ENCODE measurements at places on chromosomes 11 and 22. TPM values are rescaled to one million over a fixed set of nuclear protein-coding genes. Genes with fewer than 3 reads are reported as not detected.

- DNase-seq: no peak
Measured at GRCh38 chr11:16873289-16873688, 134.8 kb downstream of the C11orf58 start.

DNA sequence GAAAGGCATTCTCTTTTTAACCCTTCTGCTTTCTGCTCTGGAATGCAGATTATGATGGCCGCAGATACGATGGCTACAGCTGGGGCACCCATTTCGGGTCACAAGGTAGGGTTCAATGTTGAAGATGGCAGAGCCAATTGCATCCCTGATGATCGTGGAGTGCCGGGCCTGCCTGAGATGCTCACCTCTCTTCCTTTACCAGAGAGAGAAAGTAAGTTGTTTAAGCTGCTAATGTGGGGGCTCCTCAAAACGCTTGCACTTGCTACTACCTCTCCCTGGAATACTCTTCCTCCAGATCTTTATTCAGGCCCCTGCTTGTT lies 50.8 kb upstream of the PRDM11 start:
- DNase-seq: no peak

GRCh38 chr11:87265979-87266378 lies 228.2 kb downstream of the TMEM135 start:
- no peak for DNase-seq

The PAMR1 gene
- total RNA-seq: 3.0 TPM

The TRIM6 gene
- total RNA-seq: 20.6 TPM

The APOBEC3G gene
- total RNA-seq: 2.0 TPM

GRCh38 chr11:109734566-109734965 lies 312.6 kb downstream of the C11orf87 start:
- DNase-seq: no peak

GRCh38 chr11:76523786-76524436 lies 79.1 kb downstream of the EMSY start:
- DNase-seq: no peak

- no peak for DNase-seq
Measured at GRCh38 chr11:33658195-33658900, 42.3 kb downstream of the C11orf91 start.

The OR8D4 gene
- not detected for total RNA-seq

GRCh38 chr11:2294926-2295290 lies 6.8 kb downstream of the C11orf21 start:
- peak; percentile 13 for DNase-seq

DNA sequence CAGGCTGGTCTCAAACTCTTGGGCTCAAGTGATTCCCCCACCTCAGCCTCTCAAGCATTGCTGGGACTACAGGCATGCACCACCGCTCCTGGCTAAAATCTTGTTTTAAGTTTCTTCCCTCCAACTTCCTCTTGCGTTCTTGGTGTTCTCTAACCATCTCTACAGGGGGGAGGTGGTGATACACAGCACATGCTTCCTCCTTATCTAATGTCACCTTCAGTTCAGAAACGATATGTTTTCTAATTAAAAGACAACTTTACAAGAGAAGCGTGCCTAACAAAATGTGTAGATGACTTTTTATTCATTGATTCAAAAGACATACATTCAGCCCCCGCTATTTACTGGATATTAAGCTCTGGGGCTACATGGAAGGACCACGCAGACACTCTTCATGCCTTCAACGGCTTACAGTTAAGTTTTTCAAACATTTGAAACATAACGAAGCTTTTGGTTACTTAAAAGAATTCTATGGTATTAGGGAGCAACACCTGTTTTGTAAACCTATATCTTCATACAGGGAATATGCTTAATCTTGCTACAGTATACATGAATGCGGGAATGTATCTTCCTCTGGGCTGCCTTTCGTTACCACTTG lies 933 bp upstream of the DLAT start:
- no peak for DNase-seq

The LRRN4CL gene
- total RNA-seq: not detected

DNA sequence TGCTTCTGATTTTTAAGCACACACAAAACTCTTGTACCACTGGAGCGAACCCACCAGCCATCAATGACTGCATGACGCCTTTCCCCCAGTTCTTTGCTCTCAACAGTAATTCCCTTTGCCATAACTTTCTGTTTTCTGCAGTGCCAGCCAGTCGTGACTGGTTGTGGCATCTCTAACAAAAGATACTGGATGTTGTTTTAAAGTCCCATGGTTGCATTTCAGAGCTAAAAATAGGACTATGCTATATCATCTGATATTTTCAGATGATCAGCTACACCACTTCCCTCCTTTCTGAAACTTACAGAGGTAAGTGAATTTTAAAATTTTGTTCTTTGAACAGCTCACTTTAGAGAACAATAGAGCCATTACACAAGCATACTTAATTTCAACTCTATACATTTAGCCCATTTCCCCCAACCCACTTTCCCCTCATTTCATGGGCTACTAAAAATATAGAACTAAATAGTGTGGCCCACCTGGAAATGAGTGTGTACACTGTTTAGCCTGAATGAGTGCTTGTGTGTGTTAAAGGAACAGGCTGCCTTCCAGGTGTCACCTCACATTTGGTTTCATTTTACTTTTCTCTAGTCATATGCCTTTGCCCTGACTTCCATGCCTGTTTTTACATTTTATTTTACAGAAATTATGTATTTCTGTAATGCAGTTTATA lies 136.9 kb upstream of the ZC3H12C start:
- no peak for DNase-seq

GRCh38 chr11:88418508-88418907 lies 81.0 kb upstream of the CTSC start:
- DNase-seq: no peak

DNA sequence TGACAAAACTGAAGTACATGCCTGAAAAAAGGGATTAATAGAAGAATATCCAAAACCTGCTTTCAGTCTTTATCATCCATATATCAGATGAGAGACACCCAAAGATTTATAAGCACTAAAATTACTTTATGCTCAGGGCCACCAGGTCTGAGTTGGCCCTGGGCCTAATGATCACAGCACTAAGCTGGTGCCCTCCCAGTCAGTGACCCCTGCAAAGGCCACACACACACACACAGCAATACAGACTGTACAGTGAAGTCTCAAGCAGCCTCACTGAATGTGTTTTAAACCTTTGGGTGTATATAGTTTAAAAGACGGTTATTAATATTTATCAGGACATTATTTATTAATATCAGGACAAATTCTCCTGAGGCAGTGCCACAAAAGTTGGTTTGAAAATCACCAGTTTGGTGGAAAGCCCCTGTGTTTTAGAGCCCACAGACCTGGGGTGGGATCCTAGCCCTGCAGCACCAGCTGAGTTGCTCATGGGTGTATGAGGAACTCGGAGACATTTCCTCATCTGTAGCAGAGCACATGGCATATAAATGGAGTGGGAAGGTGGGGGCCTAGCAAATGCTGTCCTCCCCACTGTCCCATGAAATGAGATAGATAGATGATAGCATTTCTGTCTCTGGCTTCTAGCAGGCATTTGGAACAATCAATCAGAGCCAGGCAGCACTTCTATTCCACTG lies 48.4 kb upstream of the HORMAD2 start:
- DNase-seq: no peak

The OR51I1 gene
- not detected for total RNA-seq

DNA sequence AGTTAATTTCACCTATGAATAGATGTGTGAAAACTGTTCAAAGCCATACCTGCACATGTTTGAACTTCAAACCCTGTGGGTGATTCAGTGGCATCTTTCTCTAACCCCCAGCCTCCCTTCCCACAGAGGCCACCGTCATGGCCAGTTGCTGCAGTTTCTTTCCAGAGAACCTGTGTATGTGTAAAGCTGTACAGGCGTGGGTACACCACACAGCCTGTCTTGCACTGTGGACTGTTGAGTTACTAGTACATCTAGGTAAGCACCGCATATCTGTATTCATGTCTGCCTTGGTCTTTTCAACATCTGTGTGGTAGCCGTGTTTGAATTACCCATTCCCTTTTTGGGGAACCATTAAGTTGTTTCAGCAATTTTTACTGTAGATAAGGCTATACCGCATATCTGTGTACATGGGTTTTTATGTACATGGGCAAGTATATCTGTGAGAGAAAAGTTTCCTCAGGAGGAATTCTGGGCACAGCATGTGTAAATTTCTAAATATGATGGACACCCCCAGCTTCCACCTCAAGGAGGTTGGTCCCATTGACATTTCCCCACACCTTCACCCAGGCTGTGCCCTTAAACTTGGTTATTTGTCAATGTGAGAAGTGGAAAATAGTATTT lies 13.9 kb downstream of the NEAT1 start:
- no peak for DNase-seq

The UPK3A gene
- total RNA-seq: not detected

DNA sequence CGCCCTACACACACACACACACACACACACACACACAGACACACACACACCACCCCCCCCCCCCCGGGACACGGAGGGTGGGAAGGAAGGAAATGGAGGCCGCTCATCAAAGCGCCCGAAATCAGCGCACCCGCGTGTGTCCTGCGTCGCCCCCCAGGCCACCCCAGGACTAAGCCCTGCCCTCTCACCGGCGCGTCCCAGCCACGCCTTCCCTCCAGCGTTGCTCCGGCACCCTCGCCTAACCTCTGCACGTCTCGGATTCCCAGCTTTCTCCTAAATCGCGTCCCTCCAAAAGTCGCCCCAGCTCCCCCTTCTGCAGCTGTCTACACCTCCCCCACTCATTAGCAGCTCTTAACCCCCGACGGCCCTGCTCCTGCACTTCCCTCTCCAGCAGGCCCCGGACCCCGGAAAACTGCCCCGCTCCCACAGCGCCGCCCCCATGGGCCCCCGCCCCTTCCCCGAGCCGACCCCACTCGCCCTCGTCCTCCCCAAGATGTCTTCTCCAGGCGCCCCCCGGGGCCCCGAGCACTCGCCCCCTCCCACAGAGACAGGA lies 557 bp downstream of the PACSIN2 start:
- DNase-seq: no peak

DNA sequence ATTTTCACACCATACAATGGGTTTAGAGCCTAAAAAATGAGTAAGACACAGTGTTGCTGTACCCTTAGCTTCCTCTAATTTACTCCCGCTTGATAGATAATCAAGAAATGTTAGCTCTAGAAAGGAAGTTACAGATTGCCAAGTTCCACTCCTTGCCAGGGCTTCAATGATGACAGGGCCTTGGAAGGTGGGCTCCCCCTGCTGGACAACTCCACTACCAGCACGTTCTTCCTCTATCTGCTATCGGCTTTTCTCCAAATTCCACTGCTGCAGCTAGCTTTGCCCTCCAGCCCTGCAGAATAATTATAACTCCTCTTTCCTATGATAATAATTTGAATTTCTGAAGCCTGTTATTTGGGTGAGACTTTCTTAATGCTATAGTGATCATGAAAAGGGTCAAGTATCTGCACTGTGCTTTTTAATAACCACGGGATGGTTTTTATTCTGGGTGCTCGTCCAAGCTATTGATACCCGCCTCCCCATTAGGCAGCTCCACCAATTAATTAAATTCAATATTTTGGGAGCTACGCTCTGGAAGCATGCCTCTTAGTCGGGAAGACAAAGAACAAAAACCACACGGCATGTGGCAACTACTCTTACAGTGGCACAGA lies 9.0 kb downstream of the SYN3 start:
- DNase-seq: peak; percentile 83

The GRM5 gene
- total RNA-seq: 0.43 TPM

DNA sequence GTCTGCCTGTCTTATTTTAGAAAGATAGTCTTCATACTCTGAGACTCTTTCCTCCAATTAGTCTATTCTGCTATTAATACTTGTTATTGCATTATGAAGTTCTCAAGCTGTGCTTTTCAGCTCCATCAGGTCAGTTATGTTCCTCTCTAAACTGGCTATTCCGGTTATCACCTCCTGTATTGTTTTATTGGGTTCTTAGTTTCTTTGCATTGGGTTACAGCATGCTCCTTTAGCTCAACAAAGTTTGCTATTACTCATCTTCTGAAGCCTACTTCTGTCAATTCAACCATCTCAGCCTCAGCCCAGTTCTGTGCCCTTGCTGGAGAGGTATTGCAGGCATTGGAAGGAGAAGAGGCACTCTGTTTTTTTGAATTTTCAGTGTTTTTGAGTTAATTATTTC lies 21.0 kb upstream of the OR5AK2 start:
- no peak for DNase-seq

GRCh38 chr11:110728476-110728875 lies 16.2 kb upstream of the ARHGAP20 start:
- no peak for DNase-seq

DNA sequence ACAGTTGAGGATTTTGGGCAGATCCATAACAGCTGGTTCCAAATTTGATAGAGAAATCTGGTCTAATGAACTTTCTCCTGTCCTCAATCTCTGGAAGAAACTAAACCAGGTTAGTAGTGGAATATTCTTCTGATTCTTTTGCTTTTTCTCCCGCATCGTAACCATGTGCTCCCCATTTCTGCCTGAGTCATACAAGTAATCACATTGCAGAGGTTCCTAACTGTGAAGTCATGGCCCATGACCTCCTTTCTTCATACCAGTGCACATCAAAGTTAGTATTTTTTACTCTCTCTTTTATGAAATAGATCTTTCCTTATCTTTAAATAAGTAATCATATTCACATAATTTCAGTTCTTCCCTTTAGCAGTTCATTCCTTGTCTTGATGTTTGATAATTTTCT lies 249.0 kb downstream of the DYNC2H1 start:
- DNase-seq: no peak

DNA sequence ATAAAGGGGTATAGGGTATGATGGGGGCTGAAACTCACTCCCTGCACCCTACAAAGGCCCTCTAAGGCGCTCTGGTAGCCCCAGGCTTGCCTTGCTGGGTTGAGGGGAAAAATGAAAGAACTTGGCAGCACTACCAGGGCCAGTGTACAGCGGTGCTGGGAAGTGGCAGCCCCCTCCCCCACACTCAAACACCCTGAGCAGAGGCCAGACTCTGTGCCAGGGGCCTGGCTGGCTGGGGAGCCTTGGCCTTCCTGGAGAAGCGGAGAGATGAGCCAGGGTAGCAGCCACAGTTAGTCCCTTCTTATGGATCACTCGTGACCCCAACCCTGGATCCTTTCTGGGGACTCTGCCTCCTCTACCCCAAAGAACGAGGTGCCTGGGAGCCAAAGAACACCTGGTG lies 2.7 kb downstream of the TMEM134 start:
- no peak for DNase-seq

DNA sequence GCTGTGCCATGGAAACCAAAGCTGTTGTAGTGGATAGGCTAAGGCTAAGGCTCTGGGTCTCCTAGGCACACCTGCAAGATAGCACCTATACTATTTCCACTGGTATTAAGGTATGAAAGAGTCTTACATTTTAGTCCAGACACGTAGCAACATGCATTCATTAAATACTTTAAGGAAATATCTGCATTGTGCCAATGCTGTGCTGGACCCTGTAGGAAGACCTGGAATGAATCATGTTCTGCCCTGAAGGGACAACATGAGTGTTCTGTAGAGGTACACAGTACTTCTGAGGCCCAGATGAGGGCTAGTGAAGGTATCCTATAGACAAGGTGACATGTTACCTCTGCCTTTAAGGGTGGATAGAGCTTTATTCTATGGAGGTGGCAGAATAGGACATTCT lies 35.2 kb upstream of the RRM1 start:
- DNase-seq: no peak

DNA sequence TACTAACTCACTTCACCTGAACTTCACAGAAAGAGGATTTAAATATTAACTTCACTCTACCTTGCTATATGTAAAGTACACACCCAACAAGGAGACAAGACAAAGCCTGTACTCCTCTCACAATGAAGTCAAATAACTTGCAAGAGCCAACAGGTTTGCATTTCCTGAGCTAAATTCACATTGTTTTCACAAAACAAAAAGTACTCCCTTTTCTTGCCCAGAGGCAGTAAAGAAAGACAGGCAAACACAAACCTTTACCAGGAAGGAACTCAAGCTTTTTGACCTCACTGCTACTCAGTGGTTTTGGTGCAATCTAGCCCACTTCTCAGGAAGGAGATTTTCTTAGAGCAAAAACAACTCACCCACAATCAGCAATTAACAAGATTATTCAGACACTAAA lies 15.7 kb downstream of the USP28 start:
- no peak for DNase-seq

Measured in H1 (cell line).